ENCODE measurements at places on chromosomes 12 and 14.

GRCh38 chr12:101854747-101855146, 22.6 kb upstream of the DRAM1 start:
- no peak for DNase-seq

GRCh38 chr12:49870501-49871262, 27.8 kb upstream of the BCDIN3D start:
- DNase-seq, result no peak

DNA sequence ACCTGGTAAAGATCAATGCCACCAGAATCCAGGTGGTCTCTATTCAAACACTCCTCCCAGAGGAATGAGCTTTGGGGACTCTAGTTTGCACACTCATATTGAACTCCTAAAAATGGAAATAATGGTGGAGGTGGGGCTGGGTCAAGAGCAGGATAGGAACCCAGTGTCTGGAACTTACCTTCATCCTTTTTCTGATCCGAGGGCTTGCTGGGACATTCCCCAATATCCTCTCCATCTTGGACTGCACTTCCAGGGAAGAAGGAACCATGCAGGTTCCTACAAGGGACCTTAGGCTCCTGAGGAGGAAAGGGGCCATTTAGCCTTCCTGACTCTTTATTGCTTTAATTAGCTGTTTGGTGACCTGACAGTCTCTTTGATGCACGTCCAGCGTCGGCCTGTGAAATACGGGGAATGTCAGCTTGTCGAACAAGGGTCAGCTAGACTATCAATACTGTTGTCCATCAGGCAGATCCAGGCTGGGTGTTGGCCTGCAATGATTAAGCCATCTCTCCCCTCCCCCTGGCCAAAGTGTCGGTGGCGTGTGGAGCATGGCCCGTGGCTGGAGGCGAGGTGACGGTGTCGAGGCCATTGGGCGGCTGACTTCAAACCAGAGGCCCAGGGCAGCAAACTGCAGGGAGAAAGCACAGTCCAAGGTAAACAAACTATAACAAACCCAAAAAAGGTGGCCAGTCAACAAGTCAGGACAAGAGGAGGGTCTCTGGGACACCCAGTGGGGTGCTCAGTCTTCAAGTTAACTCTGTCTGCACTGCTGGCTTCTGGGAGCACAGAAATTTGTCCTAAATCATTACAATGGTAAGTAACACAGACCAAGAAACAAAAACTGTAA, 405.2 kb upstream of the TBX3 start:
- no peak for DNase-seq

GRCh38 chr14:36555998-36556743, 26.2 kb downstream of the NKX2-8 start:
- DNase-seq, result no peak

GRCh38 chr14:77208291-77208978, 26.8 kb downstream of the TMEM63C start:
- DNase-seq, result peak; percentile 64

GRCh38 chr12:89514751-89515150, 9.8 kb downstream of the GALNT4 start:
- DNase-seq, result no peak

GRCh38 chr14:37406095-37406494, 189.0 kb downstream of the FOXA1 start:
- no peak for DNase-seq

DNA sequence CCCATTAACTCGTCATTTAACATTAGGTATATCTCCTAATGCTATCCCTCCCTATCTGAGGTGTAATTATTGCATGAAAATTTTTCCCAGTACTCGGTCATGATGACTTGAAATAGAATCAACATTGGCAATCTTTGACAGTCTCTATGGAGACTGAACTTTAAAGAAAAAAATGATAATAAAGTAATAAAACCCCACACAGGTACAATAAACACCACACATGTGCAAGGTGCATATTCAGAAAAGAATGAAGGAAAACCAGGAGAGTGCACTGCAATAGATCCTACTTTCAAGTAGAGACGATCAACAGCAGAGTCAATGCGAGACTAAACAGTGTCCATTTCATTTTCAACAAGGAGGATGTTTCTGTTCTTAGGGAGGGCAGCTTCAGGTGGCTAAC, 1253.8 kb upstream of the TMEM132C start:
- DNase-seq, result no peak

DNA sequence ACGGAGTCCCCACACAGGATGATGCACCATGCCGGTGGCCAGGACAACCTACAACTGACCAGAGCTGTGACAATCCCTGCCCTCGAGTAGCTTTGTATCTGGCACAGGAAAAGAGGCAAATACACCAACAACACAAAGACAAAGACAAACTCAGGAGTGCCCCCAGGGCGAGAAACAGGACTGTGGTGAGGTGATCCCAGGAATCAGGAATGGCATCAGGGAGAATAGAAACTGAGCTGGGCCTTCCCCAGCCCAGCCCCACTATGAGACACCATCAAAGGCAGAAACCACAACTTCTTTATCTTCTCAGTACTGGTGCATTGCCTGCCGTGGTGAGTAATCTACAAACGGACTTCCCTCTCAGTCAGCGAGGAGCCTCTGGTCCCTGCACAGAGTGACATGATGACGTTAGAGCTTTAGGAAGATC, 157.7 kb downstream of the TTC7B start:
- DNase-seq, result peak; percentile 30

DNA sequence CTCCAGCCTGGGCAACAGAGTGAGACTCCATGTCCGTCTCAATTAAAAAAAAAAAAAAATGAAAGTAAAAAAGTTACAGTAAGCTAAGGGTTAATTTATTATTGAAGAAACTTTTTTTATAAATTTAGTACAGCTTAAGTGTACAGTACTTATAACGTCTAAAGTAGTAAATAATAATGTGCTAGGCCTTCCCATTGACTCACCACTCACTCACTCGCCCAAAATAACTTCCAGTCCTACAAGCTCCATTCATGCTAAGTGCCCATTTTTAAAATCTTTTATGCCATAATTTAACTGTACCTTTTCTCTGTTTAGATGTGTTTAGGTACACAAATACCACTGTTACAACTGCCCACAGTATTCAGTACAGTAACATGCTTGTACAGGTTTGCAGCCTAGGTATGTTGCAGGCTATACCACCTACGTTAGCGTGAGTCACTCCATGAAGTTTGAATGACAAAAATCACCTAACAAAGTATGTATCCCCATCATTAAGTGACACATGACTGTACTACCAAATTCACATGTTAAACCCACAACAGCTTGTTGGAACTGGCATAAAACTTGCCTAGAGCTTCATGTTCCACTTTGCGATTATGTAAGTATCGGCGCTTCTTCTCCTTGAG, 10.7 kb downstream of the KANSL2 start:
- no peak for DNase-seq

GRCh38 chr12:49548822-49549648, 10.2 kb downstream of the KCNH3 start:
- peak; percentile 57 for DNase-seq

GRCh38 chr12:49761677-49762467, 20.5 kb downstream of the TMBIM6 start:
- DNase-seq, result no peak

DNA sequence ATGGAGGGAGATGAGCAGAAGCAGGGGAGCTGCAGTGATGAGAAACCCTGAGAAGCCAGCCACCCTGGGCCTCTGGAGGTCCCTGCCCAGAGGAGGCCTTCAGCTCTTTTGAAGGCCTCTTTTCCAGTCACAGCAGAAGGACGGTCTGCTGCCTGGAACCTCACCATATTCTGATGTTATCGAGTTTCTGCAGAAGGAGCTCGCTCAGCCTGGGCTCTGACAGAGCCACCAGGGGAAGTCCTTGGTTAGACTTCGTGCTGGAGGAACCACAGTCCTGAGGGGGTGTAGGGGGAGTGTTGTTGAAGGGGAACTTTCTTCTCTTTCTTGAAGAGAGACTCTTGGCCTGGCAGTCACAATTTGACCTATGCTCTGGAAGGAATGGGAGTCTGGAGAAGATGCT, 25.1 kb upstream of the BATF start:
- peak; percentile 60 for DNase-seq

- DNase-seq, result peak; percentile 47
These were observed 594 bp downstream of the ZCCHC8 start for GRCh38 chr12:122499991-122500684.

DNA sequence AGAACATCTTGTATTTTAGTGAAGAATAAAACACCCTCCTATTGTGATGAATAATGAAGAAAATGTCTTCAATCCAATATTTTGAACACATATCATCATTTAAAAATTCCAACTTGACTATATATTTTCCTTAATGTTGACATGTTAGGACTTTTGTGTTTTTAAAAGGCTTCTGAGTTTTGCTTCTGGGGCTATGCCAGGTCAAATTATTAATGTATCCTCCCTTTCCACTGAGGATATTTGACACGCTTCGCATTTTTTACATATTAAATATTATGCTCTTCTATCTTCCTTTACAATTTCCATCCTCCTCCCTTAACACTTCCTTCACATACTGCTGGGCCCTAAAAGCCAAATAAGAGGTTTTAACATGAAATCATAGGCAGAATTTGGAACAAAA, 20.6 kb downstream of the RERG start:
- no peak for DNase-seq

GRCh38 chr12:10909462-10909861, at the start of gene TAS2R13:
Gene TAS2R13 (minus strand): TSS chr12:10909562. CDS start chr12:10909298, 264 bp downstream.
- DNase-seq, result no peak

DNA sequence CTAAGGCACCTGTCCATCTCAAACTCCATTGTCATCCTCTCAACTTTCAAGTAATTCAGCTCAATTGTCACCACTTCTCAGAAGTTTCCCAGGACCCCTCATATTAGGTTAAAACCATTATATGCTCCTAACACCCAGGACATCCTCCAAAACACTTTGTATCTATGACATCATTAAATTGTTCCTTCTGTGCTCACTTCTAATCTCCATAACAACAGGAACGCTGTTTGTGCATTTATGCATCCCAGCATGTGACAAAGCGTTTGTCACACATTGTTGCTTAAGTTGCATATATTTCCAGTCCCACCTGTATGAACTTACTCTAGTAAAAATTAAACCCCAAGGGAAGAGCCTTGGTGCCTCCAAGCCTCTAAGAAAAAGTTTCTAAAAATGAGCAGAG, 133.9 kb downstream of the TBX5 start:
- no peak for DNase-seq

- DNase-seq, result no peak
These were observed 124.9 kb downstream of the BCAT1 start for GRCh38 chr12:24823808-24824515.

DNA sequence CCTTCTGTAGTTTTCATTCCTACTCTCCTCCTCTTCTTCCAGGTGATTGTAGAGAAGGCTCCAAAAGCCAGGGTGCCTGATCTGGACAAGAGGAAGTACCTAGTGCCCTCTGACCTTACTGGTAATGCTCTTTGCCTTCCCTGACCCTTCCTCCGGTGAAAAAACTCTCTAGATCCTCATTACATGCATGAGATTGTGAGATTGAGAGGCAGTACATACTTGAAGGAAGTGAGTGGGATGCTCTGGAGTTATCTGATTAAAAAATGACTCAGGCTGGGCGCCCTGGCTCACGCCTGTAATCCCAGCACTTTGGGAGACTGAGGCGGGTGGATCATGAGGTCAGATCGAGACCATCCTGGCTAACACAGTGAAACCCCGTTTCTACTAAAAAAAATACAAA, 5.3 kb downstream of the GABARAPL1 start:
- no peak for DNase-seq

- no peak for DNase-seq
These were observed 29.8 kb downstream of the TRAF3 start for GRCh38 chr14:102807013-102807406.

GRCh38 chr14:55274146-55274545, 2.9 kb downstream of the FBXO34 start:
- no peak for DNase-seq

GRCh38 chr12:54142114-54142475, 46.7 kb downstream of the SMUG1 start:
- DNase-seq, result no peak

- DNase-seq, result no peak
These were observed 50.5 kb upstream of the PNMA1 start for GRCh38 chr14:73764406-73765280.

DNA sequence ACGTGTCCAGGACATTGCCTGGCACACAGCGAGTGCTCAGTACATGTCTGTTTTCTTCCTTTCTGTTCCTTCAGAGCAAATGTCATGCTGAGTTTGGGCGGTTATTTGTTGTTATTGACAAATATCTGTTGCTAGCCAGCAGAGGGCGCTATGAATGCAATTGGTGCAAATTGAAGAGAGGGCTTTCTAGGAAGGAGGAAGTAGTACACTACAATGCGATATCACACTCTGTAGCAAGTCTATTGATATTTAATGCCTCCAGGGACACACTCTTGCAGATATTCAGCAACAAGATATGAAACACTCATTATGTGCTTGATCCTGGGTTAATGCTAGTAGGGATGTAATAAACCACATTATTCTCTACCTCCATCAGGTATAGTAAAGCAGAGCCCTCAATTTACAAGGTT, 267.3 kb upstream of the SRRM4 start:
- peak; percentile 32 for DNase-seq

GRCh38 chr12:23906329-23906728, 43.1 kb downstream of the SOX5 start:
- DNase-seq, result no peak

GRCh38 chr14:69648480-69649451, 37.4 kb downstream of the SUSD6 start:
- DNase-seq, result no peak

DNA sequence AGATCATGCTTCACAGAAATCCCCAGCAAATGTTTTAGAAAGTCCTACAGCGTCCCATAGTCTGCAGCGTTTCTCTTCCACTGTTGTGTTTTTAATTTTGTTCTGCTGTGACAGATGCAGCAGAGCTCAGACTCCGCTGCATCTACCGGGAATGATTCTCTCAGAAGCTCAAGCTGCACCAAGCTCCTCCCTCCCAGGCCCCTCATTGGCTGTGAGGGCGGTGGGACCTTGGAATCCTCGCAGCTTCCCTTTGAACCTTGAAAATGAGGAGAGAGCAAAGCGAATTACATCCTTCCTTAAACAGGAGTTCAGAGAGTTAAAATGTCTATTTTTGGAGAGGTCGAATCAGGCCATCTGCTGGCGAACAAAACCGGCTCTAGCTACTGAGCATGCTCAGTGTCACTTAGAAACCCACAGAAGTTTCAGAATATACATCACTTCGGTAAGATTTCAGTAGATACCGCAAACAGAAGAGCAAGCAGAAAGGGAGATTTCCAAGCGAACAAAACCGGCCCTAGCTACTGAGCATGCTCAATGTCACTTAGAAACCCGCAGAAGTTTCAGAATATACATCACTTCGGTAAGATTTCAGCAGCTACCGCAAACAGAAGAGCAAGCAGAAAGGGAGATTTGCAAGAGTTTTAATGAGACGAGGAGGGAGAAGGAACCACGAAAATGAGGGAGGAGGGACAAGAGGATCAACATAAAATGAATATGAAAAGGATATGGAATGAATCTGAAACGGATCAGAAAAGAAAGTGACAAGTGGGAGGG, at the start of gene ABCD2:
Gene ABCD2, minus strand, starts transcription at position 144 of the 774 bp plus-strand sequence. CDS start 188 bp downstream, outside the sequence.
- DNase-seq, result peak; percentile 68

DNA sequence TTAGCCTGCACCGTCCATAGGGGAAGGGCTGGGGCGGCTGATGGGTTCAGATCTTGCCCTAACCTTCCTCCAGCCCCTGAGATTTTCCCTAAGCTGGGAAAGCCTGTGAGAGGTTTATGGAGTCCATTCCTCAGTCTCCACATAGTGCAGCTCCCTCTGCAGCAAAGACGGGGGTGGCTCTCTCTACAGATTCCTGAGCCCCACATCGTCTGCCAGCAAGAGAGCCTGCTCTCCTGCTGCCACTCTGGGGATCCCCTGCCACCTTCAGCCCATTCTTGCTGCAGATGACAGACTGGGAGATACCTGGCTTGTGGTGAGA, 3.1 kb downstream of the SMIM41 start:
- DNase-seq, result no peak
